NCI-H187 (cell line): ENCODE measurements at places on chromosomes 12 and 14.

GRCh38 chr14:76181546-76181945 is 29.8 kb downstream of the GPATCH2L start:
- DNase-seq, result no peak

GRCh38 chr12:113246478-113247122 is 25.3 kb downstream of the TPCN1 start:
- DNase-seq, result no peak

DNA sequence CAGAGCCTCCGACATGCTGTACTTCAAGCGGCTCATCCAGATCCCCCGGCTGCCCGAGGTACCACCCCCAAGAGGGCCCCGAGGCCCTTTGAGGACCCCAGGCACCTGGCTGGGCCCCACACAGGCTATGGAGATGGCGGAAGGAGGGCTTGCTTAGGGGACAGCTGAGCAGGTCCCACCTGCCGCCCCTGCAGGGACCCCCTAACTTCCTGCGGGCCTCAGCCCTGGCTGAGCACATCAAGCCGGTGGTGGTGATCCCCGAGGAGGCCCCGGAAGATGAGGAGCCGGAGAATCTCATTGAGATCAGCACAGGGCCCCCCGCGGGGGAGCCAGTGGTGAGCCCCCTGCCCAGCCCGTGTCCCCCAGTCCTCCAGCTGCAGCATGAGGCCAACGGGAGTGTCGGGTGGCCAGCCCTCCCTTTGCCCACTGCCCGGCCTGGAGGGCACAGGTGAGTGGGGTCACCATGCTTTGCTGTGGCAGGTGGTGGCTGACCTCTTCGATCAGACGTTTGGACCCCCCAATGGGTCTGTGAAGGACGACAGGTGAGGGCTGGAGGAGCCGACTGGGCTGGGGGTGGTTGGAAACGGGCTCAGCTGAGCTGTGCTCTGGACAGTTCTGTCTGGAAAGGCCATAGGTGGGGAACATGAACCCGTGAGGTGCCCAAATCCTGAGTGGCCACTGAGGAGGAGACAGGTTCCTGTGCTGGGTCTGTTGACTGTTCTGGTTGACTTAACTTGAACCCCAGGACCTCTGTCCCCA is 20.0 kb downstream of the HIP1R start:
- no peak for DNase-seq

DNA sequence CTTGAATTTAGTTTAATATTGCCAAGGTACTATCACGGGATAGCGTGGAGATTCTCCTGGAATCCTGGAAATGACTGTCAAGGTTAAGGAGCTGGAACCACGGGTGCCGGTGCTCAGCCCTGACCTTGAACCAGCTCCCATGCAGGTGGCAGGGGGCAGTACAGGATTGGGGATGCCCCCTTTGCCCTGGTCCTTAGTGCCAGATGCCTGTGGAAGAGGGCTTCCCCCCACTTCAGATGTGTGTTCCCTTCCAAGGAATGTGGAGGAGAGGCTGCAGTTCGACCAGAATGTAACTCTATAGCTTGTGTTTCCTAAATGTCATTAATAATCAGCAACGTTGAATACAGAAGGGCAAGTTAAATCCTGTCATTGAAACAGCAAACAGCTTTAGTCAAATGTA is 258.9 kb downstream of the VRK1 start:
- DNase-seq, result no peak

GRCh38 chr14:100669468-100669867 is 57.2 kb upstream of the DLK1 start:
- DNase-seq, result peak; percentile 64

DNA sequence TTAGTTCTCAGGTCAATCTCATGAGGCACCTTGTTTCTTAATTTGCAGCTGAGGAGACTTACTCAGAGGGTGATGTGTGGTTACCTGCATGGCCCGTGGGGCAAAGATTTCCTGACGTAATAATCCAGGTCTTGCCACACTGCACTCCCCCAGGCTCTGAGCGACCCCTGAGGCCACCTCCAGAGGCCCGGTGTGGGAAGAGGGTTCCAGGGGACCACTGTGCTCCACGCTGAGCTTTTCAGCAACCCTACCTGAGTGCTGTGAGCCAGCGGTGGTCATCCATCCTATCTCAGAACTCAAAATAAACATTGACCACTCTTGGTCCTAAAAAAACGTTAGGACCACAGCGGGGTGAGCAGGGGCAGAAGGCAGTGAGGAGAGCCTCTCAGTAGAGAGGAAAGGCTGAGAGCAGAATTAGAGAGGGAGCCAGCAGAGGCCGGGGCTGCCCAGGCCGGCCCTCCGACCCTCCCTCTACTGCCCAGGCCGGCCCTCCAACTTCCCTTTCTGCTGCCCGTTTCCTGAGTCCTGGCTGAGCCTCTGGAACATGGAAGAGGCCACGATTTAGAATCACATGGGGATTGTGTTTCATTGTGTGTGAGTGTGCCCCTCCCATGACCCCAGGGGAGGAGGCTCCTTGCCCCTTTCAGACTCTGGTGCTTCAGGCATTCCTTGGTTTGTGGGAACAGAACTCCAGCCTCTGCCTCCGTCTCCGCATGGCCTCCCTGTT is 188.2 kb upstream of the DIO3 start:
- no peak for DNase-seq

- no peak for DNase-seq
Observed at GRCh38 chr14:89227496-89227836, 189.6 kb downstream of the FOXN3 start.

GRCh38 chr12:124566997-124567672 is at the start of gene NCOR2:
Gene NCOR2, minus strand, starts transcription at chr12:124567612. Its CDS starts 72,361 bp downstream, at chr12:124495251.
- DNase-seq, result no peak

DNA sequence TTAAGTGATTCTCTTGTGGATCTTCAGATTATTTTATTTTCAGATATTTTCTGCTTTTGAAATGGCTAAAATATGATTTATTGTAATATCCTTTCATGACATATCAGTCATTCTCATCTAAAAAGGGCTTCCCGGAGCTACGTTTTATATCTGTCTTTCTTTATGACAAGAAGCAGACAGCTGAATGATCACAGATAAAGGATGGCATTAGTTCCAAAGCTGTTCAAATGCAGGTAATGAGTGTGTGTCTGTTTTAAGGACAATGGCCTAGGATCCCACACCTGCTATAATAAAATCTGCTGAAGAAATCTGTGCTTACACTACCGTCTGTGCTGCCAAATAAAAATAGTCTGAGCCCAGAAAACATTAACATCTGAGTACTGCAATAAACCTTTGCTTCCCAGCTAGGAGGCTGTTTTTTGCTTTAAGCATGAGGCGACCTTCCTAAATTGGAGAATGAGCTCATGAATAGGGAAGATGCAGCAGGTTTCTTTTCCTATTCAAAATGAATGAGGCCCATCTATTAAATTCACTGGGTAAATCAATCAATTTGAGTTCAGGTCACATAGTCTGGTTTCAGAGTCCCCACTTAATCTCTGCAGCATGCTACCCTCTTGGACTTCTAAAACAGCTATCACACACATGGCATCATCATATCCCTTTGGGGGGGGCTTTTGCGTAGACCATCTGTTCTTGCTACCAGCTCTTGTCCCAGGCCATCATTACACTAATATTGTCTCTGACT is 498.5 kb downstream of the NELL2 start:
- peak; percentile 14 for DNase-seq

- DNase-seq, result no peak
Observed at GRCh38 chr14:20978687-20979086, 11.1 kb upstream of the METTL17 start.

GRCh38 chr12:61530456-61530855 is 729.7 kb upstream of the USP15 start:
- DNase-seq, result no peak

GRCh38 chr12:1559676-1560091 is 34.7 kb downstream of the FBXL14 start:
- DNase-seq, result no peak

- no peak for DNase-seq
Observed at GRCh38 chr12:69901221-69901905, 76.3 kb downstream of the MYRFL start.

- no peak for DNase-seq
Observed at GRCh38 chr12:99772274-99772673, 124.7 kb downstream of the GARIN6 start.

GRCh38 chr12:29242921-29243431 is 93.9 kb downstream of the FAR2 start:
- no peak for DNase-seq

GRCh38 chr12:43004141-43004540 is 414.6 kb upstream of the PRICKLE1 start:
- no peak for DNase-seq

GRCh38 chr12:76781321-76781720 is 17.4 kb downstream of the ZDHHC17 start:
- no peak for DNase-seq

DNA sequence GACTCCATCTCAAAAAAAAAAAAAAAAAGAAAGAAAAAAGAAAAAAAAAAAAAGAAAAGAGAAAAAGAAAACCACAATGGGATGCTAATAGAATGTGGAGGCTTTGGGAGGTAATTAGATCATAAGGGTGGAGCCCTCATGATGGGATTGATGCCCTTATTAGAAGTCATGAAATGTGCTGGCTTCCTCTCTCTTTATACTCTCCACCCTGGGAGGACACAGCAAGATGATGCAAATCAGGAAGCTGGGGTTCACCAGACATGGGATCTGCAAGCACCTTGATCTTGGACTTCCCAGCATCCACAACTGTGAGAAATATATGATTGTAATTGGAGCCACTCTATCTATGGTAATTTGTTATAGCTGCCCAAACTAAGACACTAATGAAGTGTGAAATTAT is 13.4 kb upstream of the DRAM1 start:
- no peak for DNase-seq

DNA sequence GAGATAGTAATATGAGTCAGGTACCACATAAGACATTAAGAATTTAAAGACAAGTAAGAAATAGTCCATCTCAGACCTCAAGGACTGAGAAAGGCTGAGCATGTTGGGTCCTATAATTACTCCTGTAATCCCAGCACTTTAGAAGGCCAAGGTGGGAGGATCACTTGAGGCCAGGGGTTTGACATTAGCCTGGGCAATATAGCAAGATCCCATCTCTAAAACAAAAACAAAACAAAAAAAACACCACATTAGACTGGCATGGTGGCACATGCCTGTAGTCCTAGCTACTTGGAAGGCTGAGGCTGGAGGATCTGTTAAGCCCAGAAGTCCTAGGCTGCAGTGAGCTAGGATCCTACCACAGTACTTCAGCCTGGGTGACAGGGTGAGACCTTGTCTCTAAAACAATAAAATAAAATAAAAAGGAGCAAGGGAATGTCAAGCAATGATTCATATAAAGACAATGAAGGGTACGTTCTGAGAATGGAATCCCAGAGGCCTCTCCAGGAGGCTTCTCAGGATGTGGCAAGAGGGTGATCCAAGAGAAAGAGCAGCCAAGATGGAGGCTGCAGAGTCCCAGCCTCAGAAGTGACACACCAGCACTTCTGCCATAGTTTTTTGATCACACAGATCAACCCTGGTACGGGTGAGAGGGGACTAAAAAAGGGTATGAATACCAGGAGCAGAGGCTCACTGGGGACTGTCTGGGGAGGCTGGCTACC is 206.4 kb downstream of the CRADD start:
- DNase-seq, result no peak

- no peak for DNase-seq
Observed at GRCh38 chr14:46581036-46581671, 70.4 kb downstream of the RPL10L start.

- DNase-seq, result no peak
Observed at GRCh38 chr12:127519779-127520178, 747.2 kb upstream of the TMEM132C start.

- DNase-seq, result no peak
Observed at GRCh38 chr14:57420986-57421385, 30.6 kb downstream of the NAA30 start.

DNA sequence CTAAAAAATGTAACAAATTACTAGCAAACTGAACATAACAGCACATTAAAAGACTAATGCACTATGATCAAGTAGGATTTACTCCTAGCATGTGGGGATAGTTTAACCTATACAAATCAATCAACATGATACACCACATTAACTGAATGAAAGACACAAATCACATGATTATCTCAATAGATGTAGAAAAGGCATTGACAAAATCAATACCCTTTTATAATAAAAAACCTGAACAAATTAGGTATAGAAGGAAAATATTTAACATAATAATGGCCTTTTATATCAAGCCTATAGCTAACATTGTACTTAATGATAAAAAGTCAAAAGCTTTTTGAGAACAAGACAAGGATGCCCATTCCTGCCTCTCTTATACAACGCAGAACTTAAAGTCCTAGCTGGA is 540.0 kb downstream of the RERGL start:
- DNase-seq, result no peak

DNA sequence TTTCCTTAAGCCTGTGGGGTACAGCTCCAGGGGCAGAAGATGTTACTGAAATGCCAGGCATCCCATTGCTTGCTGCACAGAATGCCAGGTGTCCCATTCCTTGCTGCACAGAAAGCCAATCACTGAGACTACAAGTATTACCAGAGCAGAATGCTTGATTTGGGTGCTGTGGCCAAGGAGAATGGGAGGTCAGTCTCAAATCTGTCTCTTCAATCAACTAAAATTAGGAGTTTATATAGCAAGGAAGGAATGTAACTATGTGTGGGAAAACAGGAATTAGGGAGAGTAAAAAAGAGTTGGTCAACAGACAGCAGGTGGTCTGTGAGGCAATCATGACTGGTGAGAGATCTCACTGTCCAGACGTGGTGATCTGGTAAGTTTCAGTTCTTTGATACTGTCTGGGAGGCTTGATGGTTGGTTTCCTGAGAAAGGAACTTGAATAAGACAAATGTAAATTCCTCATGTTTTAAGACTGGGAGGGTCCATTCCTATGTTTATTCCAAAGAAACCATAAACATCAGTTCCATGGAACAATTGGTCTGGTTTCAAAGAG is 31.2 kb upstream of the VASH1 start:
- no peak for DNase-seq

DNA sequence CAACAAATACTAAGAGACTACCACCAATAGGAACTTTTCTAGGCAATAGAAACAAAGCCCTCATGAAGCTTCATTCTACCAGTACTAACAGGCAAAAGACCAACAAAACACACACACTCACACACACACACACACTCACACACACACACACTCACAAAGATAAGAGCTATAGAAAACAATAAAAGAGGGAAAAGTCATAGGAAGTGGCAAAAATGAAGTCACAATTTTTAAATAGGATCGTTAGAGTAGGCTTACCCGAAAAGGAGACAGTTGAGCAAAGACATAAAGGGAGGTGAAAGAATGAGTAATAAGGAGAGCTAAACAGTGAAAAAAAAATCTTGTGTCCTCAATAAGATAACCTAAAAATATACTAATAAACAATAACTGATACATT is 66.5 kb downstream of the C2CD5 start:
- no peak for DNase-seq

GRCh38 chr14:55625481-55625880 is 45.5 kb downstream of the KTN1 start:
- DNase-seq, result no peak

- no peak for DNase-seq
Observed at GRCh38 chr14:73785336-73785833, 66.2 kb upstream of the PTGR2 start.

DNA sequence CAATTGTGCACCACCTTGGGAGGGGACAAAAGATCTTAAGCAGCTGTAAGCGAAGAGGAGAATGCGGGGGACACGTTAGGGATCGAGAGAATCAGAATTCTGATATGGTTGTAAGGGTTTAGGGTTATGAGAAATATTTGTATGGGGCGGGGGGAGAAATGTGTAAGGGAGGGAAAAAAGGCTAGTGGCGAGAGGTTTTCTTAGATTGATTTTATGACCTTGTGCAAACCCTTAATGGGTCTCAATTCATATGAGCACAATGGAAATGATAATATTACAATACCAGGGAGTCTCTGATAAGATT is 396 bp downstream of the NDUFA9 start:
- DNase-seq, result no peak
